ENCODE measurements at places on chromosomes 2 and 18.

DNA sequence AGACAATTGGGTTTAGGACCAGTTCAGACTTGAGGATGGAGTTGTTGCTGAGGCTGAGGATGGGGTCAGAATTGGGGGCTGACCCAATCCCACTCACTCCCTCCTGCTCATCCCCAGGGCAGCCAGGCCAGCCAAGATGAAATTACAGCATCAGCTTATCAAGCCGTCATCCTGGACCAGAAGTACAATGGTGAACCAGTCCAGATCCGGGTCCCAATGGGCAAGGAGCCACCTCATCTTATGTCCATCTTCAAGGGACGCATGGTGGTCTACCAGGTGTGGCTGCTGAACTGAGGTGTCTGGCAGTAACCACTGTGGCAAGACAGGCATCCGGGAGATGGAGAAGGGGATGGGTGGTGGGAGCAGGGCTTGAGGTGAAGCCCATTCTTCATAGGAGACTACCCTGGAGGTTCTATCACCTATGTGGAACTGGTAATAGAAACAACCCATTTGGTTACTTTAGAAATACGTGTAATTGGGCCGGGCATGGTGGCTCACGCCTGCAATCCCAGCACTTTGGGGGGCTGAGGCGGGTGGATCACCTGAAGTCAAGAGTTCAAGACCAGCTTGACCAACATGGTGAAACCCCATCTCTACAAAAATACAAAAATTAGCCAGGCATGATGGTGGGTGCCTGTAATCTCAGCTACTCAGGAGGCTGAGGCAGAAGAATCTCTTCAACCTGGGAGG is 13.9 kb downstream of the VIL1 start:
- peaks cover 5% of the 10 kb centered on the region for H3K4me1 ChIP-seq
- peaks cover 31% of the 10 kb centered on the region for H3K27me3 ChIP-seq
- no peak overlapping the region for H3K27ac ChIP-seq
- no peaks in the 10 kb centered on the region for H3K36me3 ChIP-seq
- no peak for DNase-seq

DNA sequence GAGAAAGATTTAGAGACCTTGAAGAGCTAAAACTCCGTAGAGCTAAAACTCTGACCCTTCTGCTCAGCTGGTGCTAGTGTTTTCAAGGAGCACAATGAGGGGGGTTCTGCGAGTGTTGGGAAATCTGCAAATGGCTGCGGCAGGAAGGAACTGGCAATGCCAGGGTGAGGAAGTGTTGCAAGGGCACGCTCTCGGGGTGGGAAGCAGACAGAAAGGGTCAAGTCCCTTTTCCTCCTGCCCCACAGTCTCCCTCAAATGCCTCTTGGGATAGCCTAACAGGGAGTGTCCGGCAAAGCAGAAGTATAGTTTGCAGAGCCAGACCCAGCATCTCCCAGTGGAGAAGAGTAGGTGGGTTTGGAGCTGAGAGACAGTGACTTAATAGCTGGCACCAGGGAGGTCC is 60.5 kb downstream of the NCAPH start:
- H3K27me3 ChIP-seq, result peaks cover 10% of the 10 kb centered on the region
- DNase-seq, result no peak
- H3K27ac ChIP-seq, result no peak overlapping the region
- H3K4me3 ChIP-seq, result no peak overlapping the region
- no peaks in the 10 kb centered on the region for H3K36me3 ChIP-seq

DNA sequence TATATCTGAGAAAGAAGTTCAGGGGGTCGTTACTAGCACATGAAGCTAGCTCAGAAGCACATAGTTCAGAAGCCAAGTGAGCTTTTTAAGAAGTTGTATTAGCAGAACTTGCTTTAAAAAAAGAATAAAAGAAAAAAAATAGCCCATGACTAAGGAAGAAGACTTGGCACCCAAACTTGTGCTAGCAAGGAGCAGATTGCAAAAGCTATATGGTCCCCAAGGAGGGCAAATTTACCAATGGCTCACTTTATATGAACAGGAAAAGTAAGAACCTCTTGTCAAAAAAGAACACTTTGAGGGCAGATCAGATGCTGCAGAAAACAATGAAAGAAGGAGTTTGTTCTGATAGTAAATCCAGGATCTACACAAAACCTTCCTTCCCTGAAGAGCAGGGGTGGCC is 486.5 kb upstream of the ACVR2A start:
- DNase-seq, result no peak
- no peaks in the 10 kb centered on the region for H3K36me3 ChIP-seq
- H3K27me3 ChIP-seq, result peaks cover 8% of the 10 kb centered on the region

DNA sequence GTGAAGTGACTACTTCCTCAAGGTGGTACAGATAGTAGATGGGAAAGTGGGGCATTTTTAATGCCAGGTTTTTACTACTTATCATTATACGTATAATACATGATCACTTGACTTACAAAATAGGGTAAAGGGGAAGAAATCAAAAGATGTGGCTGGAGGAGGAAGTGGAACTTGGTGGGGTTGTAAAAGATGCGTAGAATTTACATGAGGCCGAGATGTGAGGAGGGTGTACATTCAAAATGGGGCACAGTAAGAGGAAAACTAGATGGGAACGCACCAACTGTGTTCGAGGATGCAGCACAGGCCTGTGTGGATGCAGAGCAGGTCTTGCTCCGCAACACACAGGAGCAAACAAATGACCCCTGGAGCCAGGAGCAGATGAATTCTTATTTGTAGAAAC is 403.3 kb downstream of the TXNL1 start:
- peaks cover 5% of the 10 kb centered on the region for H3K36me3 ChIP-seq
- peaks cover 18% of the 10 kb centered on the region for H3K4me1 ChIP-seq
- peak overlapping the region; percentile 1 for H3K27ac ChIP-seq

- peaks cover 18% of the 10 kb centered on the region for H3K4me1 ChIP-seq
- no peaks in the 10 kb centered on the region for H3K36me3 ChIP-seq
- no peak for DNase-seq
- no peak overlapping the region for H3K4me3 ChIP-seq
These were observed 371.5 kb downstream of the NUP35 start for GRCh38 chr2:183495589-183496267.

DNA sequence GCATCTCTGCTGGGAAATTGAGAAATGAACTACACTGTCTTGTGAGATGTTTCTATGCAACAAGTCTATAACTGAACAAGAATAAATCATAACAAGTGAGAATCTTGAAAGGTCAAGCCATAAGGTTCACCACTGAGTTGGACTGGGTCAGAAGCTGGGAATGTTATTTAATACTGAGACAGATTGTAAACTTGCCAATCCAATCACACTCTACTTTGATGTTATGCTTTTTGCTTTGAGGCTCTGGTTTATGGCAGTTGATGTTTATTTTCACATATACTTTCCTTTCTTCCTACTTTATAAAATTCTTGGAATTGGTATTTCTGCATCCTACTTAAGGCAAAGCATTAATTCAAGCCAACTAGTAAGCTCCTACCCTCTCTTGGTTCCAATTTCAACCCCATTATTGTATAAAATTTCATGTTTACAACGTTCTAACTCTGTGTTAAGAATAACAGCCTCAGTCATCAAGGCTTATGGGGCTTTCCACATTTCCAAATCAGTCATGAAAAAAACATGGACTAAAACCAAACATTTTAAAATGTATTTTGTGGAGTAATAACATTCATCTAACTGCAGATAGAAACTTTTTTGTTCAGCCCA is 533.4 kb downstream of the NYAP2 start:
- no peaks in the 10 kb centered on the region for H3K36me3 ChIP-seq
- DNase-seq, result no peak
- no peaks in the 10 kb centered on the region for H3K27me3 ChIP-seq
- no peak overlapping the region for H3K4me3 ChIP-seq

GRCh38 chr18:62327977-62328376 is 2.9 kb downstream of the TNFRSF11A start:
- DNase-seq, result no peak
- H3K4me1 ChIP-seq, result peaks cover 63% of the 10 kb centered on the region
- H3K27ac ChIP-seq, result no peak overlapping the region

- peaks cover 10% of the 10 kb centered on the region for H3K4me1 ChIP-seq
- no peak overlapping the region for H3K4me3 ChIP-seq
- H3K27ac ChIP-seq, result no peak overlapping the region
- no peaks in the 10 kb centered on the region for H3K27me3 ChIP-seq
- H3K36me3 ChIP-seq, result no peaks in the 10 kb centered on the region
These were observed 240.3 kb downstream of the CDH7 start for GRCh38 chr18:65990944-65991708.
